ENCODE measurements at places on chromosomes 7 and 10.

DNA sequence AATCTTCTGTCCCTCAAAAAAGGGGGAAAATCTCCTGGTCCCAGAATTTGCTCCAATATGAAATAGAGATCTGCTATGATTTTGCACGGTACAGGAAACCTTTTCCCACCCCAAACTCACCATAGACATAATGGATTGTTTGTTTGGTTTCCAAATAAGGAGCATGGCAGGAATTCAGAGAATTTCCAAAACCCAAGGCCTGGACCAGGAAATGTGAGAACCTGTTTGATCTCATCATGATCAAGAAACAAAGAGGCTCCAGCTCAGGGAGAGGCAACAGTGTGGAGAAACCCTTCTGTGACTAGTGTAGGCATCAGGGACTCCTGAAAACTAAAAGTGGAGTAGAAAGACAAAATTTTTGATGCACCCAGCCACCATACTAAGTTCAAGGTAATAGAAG, 1548.1 kb upstream of the LRRTM3 start:
- no peak for DNase-seq

- DNase-seq = no peak
These were observed 154.2 kb downstream of the NEBL start for GRCh38 chr10:20742737-20743541.

DNA sequence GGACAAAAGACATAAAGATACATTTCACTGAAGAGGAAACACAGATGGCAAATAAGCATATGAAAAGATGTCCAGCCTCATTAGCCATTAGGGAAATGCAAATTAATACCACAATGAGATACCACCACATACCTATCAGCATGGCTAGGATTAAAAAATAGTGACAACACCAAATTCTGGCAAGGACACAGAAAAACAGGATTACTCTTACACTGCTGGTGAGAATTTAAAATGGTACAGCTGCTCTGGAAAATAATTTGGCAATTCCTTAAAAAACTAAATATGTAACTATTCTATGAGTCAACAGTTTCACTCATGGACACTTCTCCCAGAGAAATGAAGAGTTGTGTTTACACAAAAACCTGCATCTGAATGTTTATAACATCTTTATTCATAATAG, 121.1 kb downstream of the C10orf90 start:
- no peak for DNase-seq

GRCh38 chr10:72588266-72588665, 37.6 kb downstream of the MICU1 start:
- no peak for DNase-seq

DNA sequence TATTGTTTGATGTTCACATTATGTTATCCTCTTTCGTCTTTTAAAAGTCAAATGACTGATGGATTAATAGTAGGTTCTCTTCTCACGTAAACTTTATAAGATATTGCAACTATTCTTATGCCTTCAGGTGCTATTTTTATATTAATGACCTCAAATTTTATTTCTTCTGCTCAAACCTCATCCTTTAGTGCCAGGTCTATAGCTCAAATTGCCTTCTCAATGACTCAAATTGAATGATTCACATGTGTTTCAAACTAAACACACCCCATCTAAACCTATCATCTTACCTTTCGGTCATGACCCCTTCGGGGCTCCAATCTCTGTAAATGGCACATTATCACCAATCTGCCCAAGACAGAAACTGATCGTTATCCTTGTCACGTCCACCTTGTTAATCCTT, 22.0 kb upstream of the LIPF start:
- no peak for DNase-seq

GRCh38 chr10:58886406-58886805, 290.0 kb upstream of the PHYHIPL start:
- DNase-seq = no peak

DNA sequence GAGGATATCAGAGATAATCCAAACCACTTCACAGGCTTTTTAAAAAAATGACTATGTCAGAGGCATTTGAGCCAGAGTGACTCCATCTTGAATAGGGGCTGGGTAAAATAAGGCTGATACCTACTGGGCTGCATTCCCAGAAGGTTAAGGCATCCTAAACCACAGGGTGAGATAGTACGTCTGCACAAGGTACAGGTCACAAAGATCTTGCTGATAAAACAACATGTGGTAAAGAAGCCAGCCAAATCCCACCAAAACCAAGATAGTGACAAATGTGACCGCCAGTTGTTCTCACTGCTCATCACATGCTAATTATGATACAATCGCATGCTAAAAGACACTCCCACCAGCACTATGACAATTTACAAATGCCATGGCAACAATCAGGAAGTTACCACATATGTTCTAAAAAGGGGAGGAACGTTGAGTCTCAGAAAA, 177.5 kb downstream of the RAPGEF5 start:
- DNase-seq = no peak

DNA sequence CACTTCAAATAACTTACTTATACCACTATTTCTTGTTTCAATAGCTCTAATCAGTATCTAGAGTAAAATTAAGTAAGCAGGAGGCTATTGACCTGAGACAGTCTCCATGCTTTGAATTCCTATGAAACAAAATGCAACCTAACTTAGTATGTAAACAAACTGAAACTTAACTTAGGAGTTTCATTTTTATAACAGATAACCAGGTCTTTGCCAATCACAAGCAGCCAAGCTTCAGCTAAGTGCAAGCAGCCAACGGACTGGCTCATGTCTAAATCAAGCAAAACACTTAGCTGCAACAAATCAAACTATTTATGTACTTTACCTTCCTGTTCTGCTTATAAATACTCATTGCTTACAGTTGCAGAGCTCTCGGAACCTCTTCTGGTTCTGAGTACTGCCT, 4.4 kb upstream of the GSTK1 start:
- no peak for DNase-seq

DNA sequence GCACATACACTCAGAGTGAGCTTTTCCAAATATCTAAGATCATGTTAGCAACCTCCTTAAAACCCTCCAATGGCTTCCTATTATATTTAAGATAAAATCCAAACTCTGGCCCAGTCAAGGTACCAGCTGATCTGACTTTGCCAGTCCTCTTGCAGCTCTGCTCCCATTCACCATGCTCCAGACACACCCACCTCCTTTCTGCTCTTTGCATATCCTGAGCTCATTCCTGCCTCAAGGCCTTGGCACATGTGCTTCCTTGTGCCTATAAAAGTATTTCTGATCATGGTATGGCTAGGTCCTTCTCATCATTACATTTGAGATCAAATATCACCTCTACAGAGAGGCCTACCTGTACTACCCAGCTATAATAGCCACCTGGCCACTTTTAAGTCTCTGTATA, 27.5 kb downstream of the XPNPEP1 start:
- DNase-seq = no peak

GRCh38 chr10:117143103-117143823, 5.2 kb upstream of the VAX1 start:
- no peak for DNase-seq

DNA sequence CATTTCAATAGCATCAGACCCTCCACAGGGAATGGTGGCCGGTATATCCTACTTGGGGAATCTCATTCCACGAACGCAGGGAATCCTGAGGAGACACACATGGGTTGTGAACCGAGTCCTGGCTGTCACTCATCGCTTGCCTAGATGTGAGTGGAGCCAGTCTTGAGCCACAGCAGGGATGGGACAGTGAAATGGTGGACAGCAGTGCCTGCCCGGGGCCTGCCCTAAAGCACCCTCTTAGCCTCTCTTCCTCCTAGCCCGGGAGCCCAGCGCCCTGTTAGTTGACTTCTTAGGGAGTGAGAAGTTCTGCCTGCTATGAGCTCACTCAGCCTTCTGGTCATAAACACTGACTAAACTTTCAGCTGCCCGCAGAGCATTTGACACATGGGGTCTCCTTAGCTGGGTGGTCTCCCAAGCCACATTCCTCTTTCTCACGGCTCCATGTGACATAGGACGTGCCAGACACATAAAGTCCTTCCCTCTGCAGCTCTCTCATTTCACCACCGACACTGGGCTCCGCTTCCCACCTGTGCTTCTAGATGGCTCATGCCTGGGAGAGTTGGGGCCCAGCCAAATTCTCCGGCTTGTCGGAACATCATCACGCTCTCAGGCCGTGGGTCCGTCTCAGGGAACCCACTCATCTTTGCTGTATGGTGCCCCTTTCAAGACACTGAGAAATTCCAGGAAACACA, 60.9 kb downstream of the TCERG1L start:
- DNase-seq = no peak

DNA sequence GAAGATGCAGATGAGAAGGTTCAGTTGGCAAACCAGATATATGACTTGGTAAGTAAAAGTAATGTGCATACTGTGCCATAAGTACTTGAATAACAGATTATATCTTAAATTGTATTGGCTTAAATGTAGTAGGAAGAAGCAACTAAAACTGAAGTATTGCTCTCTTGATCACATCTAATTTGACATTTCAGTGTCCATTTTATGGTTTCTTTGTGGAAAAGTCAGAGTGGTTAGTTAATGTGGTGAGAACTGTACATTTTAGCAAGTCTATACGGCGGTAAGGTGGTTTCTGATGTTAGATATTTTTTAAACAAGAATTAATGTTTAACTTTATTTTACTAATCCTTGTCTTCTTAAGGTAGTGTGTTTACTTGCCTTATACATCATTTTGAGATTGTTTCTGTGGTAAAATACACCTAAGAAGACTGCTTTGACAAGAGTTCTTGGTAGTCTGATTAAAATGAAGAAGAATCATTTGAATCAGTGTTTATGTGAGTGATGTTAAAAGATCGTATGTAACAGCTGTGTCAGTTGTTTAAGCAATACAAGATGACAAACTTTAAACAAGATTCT, 5.1 kb downstream of the ING3 start:
- DNase-seq = peak; percentile 12

- no peak for DNase-seq
These were observed 533.0 kb upstream of the GALNT17 start for GRCh38 chr7:70598976-70599375.

GRCh38 chr10:32922170-32922569, 35.9 kb downstream of the ITGB1 start:
- no peak for DNase-seq

DNA sequence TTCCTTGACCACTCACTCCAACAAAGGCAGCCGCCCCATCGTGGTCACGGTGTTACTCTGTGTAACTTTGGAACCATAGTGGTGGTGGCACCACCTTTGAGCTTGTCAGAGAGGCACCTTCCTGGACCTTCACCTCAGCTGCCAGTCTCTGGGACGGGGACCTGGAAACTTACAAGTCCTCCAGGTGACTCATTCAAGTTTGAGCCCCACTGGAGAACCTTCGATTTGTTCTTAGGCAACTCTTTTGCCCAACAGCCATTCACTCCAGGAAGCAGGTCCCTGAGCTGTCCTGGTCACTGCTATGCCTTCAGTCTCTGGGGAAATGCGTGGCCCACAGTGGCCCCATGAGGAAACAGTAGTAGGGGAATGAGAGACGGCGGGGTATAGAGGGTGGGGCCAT, 17.2 kb downstream of the STX1A start:
- no peak for DNase-seq

DNA sequence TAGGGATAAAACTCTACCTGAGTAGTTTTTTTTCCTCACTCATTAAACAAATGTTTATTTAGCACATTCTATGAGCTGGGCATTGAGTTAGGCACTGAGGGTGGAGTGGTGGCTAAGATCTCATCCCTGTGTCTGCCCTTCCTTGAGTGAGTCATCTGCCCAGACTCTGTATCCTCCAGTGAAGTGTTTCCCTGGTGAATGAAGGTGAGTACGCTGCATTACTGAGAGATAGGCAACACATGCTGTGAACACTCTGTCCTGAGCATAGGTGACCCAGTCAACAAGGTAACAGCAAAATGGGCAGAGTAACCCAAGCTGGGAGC, 5.8 kb downstream of the PITX3 start:
- no peak for DNase-seq
